Activated T-cell treated with anti-CD3 and anti-CD28 coated beads, Interleukin-2, amount 50 U/mL, for 48 hours (primary cell): ENCODE measurements at places on chromosomes 4 and X.

DNA sequence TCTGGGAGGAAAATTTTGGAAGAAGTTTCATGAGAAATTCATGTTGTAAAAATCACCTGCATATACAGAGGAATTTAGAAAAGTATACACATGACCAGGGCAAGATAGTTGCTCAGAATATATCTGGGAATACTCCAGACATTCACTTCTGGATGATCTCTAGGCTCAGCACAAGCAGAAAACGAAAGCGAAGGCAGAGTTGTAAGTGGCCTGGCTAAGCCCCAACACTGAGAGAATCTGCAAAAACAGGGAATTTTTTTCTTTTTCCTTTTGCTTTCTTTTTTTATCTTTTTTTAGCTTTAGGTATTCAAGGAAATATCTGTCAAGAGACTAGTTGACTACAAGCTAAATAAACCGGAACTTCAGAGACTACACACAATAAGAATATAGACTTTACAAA, 207.2 kb downstream of the FGF13 start:
- no peak for DNase-seq

GRCh38 chr4:169241464-169241863, 29.3 kb downstream of the SH3RF1 start:
- DNase-seq: no peak

DNA sequence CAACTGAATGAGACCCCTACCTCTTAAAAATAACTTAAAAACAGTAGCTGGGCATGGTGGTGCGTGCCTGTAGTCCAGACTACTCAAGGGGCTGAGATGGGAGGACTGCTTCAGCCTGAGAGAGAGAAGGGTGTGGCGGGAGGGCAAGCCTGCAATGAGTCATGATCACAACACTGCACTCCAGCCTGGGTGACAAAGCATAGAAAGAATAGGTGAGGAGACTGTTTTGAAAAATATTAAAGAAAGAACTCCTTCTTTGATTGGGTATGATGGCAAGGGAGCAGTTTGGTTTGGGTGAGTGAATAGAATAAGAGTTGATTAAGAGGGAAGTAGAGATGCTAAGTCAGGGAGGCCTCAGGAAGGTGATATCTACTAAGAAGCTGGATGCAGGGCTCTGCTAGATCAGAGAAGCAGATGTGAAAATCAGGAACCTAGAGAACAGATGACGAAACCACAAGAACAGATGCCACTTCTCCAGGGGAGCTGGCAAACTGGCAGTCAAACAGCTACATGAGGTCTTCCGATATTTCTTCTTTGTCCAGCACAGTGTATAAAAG, 318.6 kb downstream of the OPHN1 start:
- DNase-seq: no peak

GRCh38 chr4:123529278-123529568, 132.6 kb downstream of the SPRY1 start:
- DNase-seq: no peak

DNA sequence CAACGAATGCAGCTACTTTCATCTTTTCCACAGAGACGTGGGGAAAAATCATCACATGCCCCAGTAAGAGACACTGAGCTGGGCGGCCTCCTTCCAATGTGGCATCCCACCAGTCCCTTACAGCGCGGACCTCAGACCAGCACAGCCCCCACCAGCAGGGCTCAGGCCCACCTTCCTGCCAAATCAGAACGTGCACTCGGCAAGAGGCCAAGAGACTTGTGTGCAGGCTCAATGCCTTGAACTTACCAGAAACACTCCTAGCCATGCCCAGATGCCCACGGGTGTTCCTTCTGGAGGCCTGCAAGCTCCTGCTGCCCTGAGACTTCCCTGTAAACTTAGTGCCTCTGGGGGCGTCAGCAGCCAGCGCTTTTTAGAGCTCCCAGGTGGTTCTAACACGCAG, 31.2 kb downstream of the WDR1 start:
- no peak for DNase-seq

GRCh38 chrX:37476571-37477170, 94.8 kb upstream of the LANCL3 start:
- DNase-seq: no peak

DNA sequence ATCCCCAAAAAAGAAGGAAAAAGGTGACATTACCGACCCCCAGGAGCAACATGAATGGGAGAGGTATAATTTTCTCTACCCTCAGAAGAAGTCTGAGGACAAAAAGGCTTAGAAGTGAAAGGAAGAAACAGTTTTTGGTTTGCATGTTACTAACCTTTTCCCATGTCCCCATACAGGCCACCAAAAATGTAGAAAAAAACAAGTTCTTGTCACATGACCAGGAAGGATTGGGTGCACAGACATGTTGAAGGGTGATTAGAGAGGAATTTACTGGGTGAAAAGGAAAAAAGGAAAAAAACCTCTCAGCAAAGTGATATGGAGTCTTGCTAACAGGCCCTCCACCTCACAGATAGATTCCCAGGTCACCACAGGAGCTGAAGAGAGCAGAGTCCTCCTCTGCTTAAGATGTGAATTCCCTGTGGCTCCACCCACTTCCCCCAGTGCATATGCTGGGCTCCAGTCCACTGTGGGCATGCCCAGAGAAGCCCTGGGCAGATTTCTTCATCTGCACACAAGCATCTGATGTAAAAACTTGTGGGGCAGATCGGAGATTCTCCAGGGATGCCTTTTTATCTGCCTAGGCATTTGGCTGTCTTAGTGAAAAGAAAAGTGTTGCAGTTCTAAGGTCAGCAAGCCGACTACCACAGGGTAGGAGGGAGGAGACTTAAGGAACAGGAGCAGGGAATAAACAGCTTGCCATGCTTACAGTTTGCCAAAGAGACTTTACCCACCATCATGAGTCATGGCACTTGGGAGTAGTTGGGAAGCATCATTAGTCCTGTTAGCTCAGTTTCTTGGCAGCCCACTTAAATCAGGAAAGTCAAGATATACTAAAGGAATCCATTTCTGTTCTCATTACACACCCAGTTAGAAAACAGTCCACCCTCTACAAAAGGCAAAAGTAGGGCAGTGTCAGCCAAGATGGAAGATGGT, 25.0 kb upstream of the PASD1 start:
- no peak for DNase-seq

- DNase-seq: no peak
Observed at GRCh38 chrX:15413101-15413500, 28.9 kb upstream of the VEGFD start.

GRCh38 chrX:118760025-118760424, 32.6 kb downstream of the IL13RA1 start:
- DNase-seq: no peak
